Activated CD4-positive, alpha-beta T cell treated with anti-CD3 and anti-CD28 coated beads, Interleukin-2, amount 10 ng/mL, durations not matched to agents 7 days and 5 days (primary cell): ENCODE measurements at places on chromosomes 4 and X. TPM values are rescaled to one million over a fixed set of nuclear protein-coding genes. Genes with fewer than 3 reads are reported as not detected.

- no peak for DNase-seq
Observed at GRCh38 chr4:150219841-150220240, 141.6 kb downstream of the DCLK2 start.

GRCh38 chr4:186806679-186807421 is 83.2 kb upstream of the FAT1 start:
- DNase-seq, result no peak

DNA sequence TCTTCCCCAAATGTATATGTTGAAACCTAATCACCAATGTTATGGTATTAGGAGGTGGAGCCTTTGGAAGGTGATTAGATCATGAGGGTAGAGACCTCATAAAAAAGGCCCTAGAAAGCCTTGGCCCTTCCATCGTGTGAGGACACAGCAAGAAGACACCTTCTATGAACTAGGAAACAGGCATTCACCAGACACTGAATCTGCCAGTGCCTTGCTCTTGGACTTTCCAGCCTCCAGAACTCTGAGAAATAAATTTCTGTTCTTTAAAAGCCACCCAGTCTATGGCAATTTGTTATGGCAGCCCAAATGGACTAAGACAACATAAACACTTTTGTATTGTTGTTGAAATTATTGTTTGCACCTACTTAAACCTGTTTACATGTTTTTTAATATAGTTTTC is 221.8 kb upstream of the RPS6KA3 start:
- DNase-seq, result no peak

NIPAL1 gene
- 0.57 TPM for total RNA-seq

TMEM255A gene
- not detected for total RNA-seq

DNA sequence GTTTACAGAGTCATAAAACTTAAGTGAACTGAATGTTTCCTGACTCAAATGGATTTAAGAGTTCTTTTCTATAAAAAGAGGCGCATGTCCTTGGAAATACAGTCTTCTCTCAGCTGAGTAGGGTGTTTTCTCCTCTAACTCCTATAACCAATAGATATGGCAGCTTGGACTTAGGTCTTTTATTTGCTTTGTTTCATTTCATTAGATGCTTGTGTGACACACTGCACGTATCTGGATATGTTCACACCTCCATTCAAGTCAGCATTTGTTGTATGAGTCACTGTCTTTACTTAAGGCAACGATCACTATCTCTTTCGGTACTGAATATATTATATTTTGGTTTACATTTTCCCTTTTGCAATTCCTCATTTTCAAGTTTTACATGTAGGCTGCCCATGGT is 136.6 kb downstream of the ARSF start:
- DNase-seq, result no peak

DNA sequence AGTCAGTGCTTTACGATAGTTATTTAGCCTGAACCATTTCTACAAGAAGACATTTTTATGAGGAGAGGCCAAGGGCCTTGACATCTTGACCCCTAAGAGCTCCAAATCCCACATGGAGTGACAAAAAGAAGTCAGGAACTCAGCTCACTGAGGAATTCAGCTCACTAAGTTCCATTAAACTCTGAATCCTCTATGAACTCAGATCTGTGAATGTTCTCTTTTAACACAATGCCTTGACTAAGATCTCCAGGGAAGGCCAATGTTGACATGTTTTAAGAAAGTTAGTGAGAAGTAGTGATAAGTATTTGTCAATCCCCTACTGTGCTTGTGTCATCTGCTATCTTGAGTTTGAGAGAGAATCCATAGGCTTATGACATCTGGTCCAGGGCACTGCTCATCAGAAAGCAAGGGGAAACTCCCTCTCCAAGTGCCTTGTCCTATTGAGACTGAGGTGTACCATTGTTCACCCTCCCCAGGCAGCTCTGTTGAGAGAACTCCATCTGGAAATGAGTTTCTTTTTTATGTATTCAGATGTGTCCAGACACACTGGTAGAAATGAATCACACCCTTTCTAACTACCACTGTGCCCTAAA is 68.7 kb upstream of the PCDH19 start:
- DNase-seq, result no peak

DNA sequence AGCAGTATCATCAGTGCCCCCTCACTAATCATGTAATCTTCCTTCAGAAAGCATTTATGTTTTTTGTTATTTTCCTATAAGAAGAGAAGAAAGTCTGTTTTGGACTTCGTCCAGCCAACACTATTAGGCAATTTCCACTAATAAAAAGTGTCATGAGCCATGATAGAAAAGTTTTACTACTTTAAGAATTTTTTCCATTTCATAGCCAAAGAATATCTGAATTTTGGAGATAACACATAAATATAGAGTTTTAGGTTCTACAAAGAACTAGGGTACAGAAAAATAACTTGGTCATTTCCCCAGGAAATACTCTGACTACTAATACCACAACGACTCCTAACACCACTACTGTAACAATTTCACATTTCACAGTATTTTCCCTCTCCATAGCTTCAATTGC is 41.8 kb upstream of the VEGFC start:
- DNase-seq, result no peak

- DNase-seq, result no peak
Observed at GRCh38 chrX:78075787-78076389, 28.2 kb upstream of the PGK1 start.

HPSE gene
- 26.1 TPM for total RNA-seq

GRCh38 chrX:126695375-126695896 is 124.1 kb upstream of the PRR32 start:
- no peak for DNase-seq

THAP9 gene
- total RNA-seq, result 3.9 TPM

DNA sequence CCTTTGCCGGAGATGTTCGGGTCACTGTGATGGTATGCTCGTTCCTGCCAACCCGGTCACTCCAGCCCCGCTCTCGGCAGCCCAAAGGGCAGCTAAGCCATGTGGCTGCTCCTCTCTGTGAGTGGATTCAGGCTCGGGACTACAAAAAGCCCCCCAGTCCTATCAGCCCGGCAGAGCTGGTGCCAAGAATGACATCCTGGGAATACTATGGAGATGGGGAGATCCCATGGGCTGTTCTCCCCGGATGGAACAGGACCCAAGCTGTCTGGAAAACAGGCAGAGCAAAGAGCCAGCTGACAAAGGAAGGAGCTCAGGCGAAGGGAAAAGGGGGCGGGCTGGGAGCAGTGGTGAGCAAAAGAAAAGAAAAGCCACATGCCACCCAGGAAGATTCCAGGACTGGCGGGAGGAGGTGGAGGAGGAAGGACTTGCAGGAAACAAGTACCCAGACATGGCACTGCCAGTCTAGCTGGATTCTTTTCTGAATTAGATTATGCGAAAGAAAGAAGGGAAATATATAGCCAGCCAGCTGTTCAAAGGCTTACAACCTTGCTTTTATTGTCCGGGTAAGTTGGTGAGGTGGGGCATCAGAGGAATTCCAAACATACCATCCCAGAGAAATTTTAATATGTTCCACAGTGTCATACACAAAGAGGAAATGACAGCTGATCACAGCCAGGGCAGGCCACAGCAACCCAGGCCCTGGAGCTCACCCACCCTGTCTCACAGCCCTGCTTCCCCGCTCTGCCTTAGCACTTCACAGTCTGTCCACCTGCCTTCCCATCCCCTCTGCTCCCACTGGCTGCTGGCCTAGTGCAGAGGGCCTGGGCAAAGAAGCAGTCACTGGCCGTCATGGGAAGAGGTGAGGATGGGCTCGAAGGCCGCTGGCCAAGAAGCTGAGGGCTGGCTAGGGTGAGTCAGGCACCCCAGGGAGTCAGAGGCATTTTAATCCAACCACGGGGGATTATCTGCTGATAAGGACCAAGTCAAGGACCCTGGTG is 3.4 kb downstream of the NDP start:
- no peak for DNase-seq

CENPVL1 gene
- total RNA-seq, result not detected

- DNase-seq, result no peak
Observed at GRCh38 chr4:157043131-157043530, 32.8 kb upstream of the GLRB start.

DNA sequence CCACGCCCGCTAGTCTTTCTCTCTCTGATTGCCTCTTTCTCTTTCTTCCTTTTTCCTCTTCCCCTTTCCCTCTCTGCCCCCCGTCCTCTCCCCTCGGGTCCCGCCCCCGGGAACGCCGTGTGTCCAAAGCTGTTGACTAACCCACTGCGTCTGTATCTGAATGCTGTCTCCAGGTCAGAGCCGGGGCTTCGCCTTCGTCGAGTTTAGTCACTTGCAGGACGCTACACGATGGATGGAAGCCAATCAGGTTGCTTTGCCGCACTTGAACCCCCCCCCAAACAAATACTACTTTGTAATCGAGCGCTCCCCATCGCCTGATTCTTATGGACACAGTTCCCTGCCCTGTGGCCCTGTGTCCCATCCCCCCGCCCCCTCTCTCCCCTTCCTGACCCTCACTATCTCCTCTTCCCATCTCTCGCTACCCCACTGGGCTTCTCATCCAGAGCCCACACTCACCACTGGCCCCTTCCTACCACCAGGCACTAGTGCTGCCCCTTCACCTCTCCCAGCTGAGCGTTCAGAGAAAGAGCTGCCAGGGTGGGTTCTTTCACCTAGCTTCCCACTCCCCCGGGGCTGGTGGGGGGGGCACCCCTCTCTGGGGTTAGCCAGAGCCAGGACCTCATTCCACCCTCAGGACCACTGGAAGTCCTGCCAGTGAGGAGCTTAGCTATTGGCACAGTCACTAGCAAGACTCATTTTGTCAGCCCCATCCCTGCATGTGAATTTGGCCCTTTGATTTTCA is 18.6 kb upstream of the UBA1 start:
- DNase-seq, result no peak

DNA sequence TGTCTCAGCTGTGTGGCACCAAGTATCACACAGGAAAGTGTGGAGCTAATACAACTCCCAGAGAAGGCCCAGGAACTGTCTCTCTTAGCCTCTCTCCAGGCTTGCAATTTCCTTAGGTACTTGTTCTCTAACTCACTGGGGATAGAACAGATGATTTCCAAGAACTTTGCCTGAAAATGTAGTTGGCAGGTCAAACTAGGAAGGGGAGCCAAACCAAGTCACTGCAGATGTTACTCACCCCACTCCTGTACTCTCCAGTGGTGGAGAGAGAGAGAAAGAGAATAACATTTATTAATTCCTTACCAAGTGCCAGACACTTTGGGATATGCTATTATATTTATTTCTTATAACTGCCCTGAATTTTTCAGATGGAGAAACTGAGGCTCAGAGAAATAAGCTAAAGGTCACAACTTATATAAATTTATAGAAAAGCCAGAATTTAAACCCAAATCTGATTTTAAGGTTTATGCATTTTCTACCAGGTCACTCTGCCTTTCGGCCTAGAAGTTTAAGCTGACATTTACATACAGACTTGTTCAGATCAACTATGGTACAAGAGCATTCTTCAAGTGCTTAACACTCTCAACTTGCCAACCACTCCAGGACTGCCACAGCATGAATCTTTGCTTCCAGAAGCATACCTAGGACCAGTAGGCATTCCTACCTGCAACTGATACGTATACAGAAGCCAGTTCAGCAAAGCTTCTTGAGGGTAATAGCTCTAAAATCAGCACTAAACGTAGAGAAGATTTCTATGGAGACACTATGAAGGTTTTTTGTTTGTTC is 248.6 kb upstream of the ETNPPL start:
- no peak for DNase-seq

- DNase-seq, result no peak
Observed at GRCh38 chrX:12770440-12770839, 20.8 kb upstream of the PRPS2 start.

MAPK10 gene
- not detected for total RNA-seq

CRLF2 gene
- 4.5 TPM for total RNA-seq

DNA sequence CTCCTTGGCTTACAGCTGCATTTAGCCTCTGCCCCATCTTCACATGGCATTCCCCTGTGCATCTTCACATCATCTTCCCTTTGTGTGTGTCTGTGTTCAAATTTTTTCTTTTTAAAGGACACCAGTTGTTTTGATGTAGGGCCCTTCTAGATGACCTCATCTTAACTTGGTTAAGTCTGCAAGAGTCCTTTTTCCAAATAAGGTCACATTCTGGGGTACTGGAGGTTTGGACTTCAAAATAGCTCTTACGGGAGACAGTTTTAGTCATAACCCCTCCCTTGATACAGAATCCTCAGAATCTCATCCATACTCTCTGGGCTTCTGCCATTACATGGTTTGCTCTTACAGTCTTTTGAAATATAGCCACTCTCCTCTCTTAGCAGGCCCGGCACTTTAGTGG is 231.5 kb upstream of the ATP6AP2 start:
- DNase-seq, result no peak

DNA sequence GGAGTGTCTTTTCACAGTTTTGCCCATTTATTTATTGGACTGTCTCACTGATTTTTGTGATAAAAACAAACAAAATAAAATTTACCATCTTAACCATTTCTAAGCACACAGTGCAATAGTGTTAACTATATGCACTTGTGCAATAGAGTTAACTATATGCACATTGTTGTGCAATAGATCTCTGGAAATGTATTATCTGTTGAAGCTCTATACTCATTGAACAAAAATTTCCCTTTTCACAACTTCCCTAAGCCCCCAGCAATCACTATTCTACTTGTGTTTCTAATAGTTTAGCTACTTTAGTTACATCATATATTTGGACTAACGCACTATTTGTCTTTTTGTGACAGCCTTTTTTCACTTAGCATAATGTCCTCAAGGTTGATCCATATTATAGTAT is 59.7 kb upstream of the BEX4 start:
- no peak for DNase-seq

SHROOM2 gene
- total RNA-seq, result not detected

DNA sequence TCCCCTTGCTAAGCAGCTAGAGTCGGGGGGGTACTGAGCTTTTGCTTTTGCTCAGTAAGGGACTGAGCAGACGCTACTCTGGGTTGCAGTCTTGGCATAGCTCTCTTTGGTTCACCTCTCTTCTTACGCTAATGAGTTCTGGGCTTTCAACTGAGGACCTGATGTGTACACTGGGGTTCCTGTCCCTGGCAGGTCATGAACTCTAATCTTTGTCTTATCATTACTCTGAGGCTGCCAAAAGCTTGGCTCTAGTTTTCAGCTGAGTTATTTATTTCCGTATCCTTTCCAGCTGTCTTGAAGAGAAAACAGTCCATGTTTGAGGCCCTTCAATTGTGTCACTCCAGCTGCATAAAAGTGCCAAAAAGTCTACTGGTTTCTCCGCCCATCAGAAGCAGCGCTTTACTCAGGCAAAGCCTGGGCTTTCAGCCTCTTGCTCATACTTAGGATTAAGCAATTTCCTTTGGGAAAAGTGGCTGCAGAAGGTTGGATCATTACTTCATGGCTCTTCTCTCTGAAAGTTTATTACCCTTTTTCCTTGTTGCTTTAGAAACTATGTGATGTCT is 121.0 kb upstream of the STOX2 start:
- DNase-seq, result no peak

- DNase-seq, result no peak
Observed at GRCh38 chr4:175705407-175705806, 106.7 kb downstream of the GPM6A start.

DNA sequence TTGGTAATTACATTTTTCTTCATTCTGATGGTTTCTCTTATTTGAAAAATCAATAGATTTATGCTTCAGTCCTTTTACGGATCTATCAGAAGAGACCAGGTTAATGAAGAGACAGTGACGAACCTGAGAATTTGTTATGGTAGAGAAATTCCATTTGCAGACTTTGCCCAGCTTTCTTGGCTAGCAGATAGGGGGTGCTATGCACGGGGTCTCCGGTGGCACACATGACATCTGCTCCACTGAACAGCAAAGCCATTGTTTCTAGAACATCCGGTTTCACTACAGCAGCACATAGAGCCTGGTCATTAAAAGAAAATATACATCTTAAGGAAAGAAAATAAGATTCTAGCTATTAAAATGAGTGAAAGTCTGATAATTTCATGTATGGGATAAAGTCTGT is 85.1 kb downstream of the ARAP2 start:
- DNase-seq, result no peak

- no peak for DNase-seq
Observed at GRCh38 chrX:54529151-54529550, 868 bp upstream of the GNL3L start.

DDX53 gene
- total RNA-seq, result not detected

REPS2 gene
- total RNA-seq, result not detected
